Psoas muscle (tissue), 8 donors: ENCODE measurements at places on chromosomes 16 and 17. TPM values are rescaled to one million over a fixed set of nuclear protein-coding genes. Genes with fewer than 3 reads are reported as not detected.

GRCh38 chr16:74893541-74893940 is 91.4 kb downstream of the WDR59 start:
- no peak overlapping the region for H3K27ac ChIP-seq
- no peak for DNase-seq
- H3K36me3 ChIP-seq: peaks cover 90% of the 10 kb centered on the region

DNA sequence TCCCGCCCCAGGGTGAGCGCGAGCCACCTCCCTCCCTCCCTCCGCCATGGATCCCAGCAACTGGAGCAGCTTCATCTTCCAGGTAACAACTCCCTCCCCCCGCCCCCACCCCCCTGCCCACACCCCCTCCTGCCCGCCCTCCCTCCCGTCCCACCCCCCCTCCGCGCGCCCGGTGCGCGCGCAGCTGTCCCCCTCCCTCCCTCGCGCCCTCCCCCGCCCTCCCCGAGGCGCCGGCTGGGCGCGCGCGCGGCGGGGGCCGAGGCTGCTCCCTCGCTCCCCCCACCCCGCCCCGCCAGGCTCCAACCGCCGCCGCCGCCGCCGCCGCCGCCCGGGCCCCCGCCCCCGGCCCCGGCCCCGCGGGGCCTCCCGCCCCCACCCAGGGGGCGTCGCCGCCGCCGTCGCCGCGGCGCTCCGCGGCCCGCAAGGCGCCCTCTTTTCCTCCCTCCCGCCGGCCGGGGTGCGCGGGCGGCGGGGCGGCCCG is at the start of gene MAZ:
Gene MAZ, plus strand, starts transcription at position 431 of the 481 bp plus-strand sequence. CDS start 173 bp downstream, outside the sequence.
- DNase-seq: peak; percentile 82
- peaks cover 49% of the 10 kb centered on the region for H3K4me1 ChIP-seq
- H3K36me3 ChIP-seq: peaks cover 19% of the 10 kb centered on the region
- peak within 1 kb of the TSS; percentile 97 for H3K27ac ChIP-seq
- no peaks in the 10 kb centered on the region for H3K27me3 ChIP-seq

- peak overlapping the region; percentile 28 for H3K4me3 ChIP-seq
- peak; percentile 93 for DNase-seq
- peaks cover 42% of the 10 kb centered on the region for H3K4me1 ChIP-seq
- H3K36me3 ChIP-seq: no peaks in the 10 kb centered on the region
- peak overlapping the region; percentile 70 for H3K27ac ChIP-seq
- H3K27me3 ChIP-seq: no peaks in the 10 kb centered on the region
Measured at GRCh38 chr16:49542391-49542891, 168.8 kb downstream of the C16orf78 start.

RPL19 gene
- total RNA-seq: 1,520 TPM

DNA sequence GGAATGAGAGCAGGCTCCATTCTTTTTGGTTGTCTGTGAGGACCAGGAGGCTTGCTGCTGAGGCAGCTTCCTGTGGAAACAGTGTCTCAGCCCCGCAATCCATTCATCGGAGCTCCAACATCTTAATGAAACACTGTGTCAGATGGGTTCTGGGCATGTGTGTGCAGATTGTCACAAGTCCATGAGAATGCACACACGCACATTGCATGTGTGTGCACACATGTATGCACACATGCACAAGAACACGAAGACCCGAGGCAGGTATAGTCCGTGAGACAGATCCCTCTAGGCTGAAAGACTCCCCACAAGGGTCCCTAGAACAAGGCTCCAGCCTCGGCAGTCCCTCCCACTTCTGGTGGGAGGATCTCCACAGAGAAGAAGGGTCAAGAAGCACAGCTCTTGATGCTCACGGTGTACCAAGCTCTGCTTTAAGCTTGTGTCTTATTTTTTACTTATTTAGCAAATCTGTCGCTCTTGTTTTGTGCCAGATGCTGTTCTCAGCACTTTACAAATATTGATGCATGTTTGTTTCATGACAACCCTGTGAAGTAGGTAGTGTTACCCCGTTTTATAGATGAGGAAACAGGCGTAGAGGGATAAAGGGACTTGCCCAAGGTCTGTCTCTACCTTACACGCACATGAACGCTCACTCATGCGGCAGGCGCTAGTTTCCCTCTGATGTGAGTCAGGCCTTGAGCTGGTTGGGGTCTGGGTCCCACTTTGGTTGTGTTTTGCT is 213.1 kb downstream of the SEC14L1 start:
- peak overlapping the region; percentile 58 for H3K27ac ChIP-seq
- no peak overlapping the region for H3K4me3 ChIP-seq
- peaks cover 9% of the 10 kb centered on the region for H3K4me1 ChIP-seq
- no peaks in the 10 kb centered on the region for H3K36me3 ChIP-seq
- no peak for DNase-seq
- no peaks in the 10 kb centered on the region for H3K27me3 ChIP-seq

- H3K27ac ChIP-seq: no peak overlapping the region
- H3K4me1 ChIP-seq: no peaks in the 10 kb centered on the region
- H3K4me3 ChIP-seq: no peak overlapping the region
- H3K27me3 ChIP-seq: no peaks in the 10 kb centered on the region
Measured at GRCh38 chr17:73713136-73713535, 68.9 kb upstream of the SDK2 start.

DNA sequence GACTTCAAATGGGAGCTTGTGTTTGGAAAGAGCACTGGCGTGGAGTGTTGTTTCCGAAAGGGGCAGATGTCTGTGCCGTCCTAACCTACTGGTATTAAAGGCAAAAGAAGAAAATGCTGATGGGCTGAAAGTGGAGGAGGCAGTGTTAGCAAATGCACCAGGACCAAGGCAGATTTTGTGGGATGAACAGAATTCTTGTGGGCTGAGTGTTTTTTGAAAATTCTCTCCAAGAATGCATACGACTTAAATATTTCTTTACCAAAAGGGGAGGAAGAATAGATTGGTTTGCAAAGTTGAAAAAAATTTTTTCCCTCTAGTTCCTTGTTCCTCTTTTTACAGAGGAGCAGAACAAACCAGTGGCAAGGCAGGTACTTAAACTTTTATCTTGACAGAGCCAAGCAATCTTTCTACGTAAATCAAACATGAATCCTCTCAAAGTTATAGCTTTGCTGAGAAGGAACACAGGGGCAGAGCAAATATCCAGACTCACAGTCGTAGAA is 16.8 kb downstream of the MARCHF10 start:
- H3K36me3 ChIP-seq: no peaks in the 10 kb centered on the region
- H3K27me3 ChIP-seq: no peaks in the 10 kb centered on the region
- no peak overlapping the region for H3K27ac ChIP-seq
- no peak for DNase-seq

DNA sequence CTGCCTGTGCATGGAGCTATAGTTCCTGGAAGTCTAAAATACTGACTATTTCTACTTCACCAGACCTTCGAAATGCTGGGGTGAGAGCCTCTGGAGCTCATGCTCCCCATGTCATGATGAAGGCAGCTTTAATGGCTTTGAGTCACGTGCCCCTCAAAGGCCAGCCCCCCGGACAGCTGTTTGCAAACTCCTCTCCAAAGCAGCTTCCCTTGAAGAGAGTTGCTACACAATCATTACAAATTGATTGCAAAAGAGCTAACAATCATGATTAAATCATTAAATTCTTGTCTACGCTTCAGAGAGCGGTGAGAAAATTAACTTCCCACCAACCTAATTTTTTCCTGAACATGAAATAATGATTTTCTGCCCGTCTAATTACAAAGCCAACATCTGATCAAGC is 134.8 kb upstream of the IRX6 start:
- H3K27me3 ChIP-seq: peaks cover 19% of the 10 kb centered on the region
- H3K4me3 ChIP-seq: no peak overlapping the region
- DNase-seq: no peak
- no peaks in the 10 kb centered on the region for H3K36me3 ChIP-seq

DNA sequence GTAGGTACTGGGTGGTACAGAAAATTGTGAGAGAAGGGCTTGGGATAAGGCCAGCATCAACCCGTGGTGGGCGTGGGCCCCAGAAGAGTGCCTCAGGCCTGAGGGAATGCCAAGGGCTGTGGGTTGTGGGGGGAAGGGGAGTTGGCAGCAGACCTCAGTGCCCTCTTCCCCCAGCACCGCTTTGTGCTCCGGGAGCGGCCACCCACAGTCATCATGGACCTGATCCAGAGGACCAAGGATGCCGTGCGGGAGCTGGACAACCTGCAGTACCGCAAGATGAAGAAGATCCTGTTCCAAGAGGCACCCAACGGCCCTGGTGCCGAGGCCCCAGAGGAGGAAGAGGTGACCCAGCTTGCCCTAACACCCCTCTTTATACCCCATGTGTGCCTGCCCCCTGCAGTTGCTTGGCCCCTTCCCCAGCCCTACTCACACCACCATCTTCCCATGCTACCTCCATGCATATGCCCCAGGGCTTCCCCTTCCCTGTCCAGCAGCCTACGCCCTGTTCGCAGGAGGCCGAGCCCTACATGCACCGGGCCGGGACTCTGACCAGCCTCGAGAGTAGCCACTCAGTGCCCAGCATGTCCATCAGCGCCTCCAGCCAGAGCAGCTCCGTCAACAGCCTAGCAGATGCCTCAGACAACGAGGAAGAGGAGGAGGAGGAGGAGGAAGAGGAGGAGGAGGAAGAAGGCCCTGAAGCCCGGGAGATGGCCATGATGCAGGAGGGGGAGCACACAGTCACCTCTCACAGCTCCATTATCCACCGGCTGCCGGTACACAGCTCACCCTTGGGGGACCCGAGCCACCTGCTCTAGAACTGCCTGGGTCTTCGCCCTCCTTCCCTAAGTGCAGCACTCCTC is 9.1 kb downstream of the TAOK2 start:
- DNase-seq: no peak
- no peaks in the 10 kb centered on the region for H3K4me1 ChIP-seq
- H3K36me3 ChIP-seq: peaks cover 100% of the 10 kb centered on the region
- no peak overlapping the region for H3K27ac ChIP-seq
- H3K27me3 ChIP-seq: no peaks in the 10 kb centered on the region

SPNS3 gene
- not detected for total RNA-seq

ENGASE gene
- total RNA-seq: 80.8 TPM

TPSB2 gene
- 5.9 TPM for total RNA-seq

RAB11FIP4 gene
- total RNA-seq: 0.65 TPM

- H3K27ac ChIP-seq: no peak overlapping the region
- H3K4me1 ChIP-seq: no peaks in the 10 kb centered on the region
- H3K4me3 ChIP-seq: no peak overlapping the region
- no peak for DNase-seq
- H3K27me3 ChIP-seq: no peaks in the 10 kb centered on the region
Measured at GRCh38 chr17:44733753-44734152, 25.0 kb upstream of the ADAM11 start.

NPB gene
- 0.54 TPM for total RNA-seq

DNA sequence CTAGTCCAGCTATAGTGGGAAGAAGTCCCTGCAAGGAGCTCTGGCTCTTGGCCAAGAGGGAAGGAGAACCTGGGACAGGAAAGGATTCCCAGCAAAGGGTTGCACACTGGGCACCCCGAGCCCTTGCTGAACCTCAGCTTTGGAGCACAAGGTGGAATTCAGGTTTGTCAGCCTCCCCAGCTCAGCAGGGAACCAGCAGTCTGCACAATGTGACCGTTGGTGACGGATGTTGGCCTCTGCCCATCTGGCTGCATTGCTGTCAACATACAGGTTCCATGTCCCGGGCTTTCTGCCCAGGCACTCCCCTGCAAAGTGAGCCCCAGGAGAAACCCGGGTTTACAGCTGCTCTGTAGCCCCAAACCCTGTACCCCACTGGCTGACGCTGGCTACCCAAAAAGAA is 6.7 kb downstream of the RPRML start:
- H3K36me3 ChIP-seq: no peaks in the 10 kb centered on the region
- H3K27me3 ChIP-seq: peaks cover 4% of the 10 kb centered on the region
- H3K4me3 ChIP-seq: no peak overlapping the region
- no peak overlapping the region for H3K27ac ChIP-seq
- DNase-seq: no peak

DNA sequence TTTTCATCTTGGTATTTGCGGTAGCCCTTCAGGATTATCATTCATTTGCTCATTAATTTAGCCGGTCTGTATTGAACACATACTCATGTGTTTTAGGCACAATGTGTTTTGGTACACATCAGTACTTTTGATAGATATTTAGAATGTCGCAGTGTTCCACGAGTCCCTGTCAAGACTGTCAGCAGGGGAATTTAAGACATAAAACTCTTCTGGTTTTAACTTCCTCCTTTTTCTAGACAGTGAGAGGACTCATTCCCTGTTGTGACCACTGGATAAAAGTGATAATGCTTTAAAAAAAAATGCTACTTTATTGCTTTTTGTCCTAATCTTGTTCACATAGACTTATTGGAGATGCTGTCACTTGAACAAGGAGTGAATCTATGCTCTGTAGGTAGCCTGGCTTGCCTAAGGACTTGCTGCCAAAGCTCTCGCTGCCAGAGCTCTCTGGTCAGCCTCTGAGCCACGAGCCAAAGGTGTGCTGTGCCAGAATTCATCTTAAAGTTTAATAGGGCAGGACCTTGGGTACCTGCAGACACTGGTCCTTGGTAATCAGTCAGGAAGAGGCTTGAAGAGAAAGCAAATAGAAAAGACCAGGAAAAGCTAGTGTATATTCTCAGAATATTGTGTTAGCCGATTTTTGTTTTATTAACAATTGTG is 5.4 kb downstream of the DCAF7 start:
- peaks cover 43% of the 10 kb centered on the region for H3K4me1 ChIP-seq
- no peaks in the 10 kb centered on the region for H3K36me3 ChIP-seq
- no peaks in the 10 kb centered on the region for H3K27me3 ChIP-seq
- no peak for DNase-seq
- H3K4me3 ChIP-seq: no peak overlapping the region

- H3K4me1 ChIP-seq: no peaks in the 10 kb centered on the region
- H3K27me3 ChIP-seq: no peaks in the 10 kb centered on the region
- H3K27ac ChIP-seq: no peak overlapping the region
- no peak overlapping the region for H3K4me3 ChIP-seq
- no peak for DNase-seq
Measured at GRCh38 chr16:19210968-19211367, 42.9 kb downstream of the SYT17 start.

DNA sequence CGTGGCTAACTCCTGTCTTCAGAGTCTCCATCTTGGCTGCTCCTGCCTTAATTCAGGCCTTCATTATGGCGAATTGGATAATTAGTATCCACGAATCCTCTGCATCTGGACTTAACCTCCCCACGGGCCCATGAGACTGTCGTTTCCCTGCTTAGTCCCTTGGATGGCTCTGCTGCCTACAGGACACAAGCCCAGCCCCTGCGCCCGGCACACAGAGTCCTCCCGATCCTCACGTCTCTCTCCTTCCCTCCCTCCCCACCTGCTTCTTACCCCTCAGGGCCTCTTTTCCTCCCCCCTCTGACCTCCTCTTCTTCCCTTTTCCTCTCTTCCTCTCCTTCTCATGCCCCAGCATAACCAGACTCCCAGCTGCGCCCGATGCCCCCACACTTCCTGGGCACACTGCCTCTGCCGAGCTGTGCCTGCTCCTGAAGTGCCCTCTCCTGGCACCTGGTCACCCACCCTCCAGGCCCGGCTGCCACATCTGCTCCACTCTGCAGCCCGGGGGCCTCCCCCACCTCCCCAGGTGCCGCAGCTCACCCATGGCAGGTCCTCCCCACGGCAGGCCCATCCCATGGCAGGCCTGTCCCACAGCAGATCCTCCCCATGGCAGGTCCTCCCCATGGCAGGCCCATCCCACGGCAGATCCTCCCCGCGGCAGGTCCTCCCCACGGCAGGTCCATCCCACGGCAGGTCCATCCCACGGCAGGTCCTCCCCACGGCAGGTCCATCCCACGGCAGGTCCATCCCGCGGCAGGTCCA is 45.9 kb downstream of the RPH3AL start:
- no peak overlapping the region for H3K27ac ChIP-seq
- peaks cover under 1% of the 10 kb centered on the region for H3K4me1 ChIP-seq
- no peak overlapping the region for H3K4me3 ChIP-seq
